ENCODE measurements at places on chromosomes 13 and 19.

DNA sequence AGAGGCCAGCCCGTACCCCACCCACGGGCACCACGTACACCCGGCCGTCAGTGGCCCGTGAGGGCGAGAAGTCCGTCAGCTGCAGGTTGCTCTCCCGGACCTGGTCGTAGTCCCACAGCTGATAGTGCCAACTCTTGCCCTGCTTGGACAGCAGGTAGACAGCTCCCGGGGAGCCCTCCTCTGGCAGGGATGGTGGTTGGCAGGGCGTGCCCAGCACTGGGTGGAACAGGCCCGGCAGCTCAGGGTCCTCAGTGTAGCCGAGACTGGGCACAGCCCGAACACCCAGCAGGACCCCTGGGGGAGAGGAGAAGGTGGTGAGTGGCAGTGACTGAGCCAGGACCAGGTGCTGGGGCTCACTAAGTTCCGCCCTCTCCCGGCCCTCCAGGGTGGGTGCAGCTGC, 7.8 kb downstream of the ACTMAP start:
- no peak for DNase-seq

- no peak for DNase-seq
Measured at GRCh38 chr19:4977299-4978174, 8.6 kb downstream of the KDM4B start.

DNA sequence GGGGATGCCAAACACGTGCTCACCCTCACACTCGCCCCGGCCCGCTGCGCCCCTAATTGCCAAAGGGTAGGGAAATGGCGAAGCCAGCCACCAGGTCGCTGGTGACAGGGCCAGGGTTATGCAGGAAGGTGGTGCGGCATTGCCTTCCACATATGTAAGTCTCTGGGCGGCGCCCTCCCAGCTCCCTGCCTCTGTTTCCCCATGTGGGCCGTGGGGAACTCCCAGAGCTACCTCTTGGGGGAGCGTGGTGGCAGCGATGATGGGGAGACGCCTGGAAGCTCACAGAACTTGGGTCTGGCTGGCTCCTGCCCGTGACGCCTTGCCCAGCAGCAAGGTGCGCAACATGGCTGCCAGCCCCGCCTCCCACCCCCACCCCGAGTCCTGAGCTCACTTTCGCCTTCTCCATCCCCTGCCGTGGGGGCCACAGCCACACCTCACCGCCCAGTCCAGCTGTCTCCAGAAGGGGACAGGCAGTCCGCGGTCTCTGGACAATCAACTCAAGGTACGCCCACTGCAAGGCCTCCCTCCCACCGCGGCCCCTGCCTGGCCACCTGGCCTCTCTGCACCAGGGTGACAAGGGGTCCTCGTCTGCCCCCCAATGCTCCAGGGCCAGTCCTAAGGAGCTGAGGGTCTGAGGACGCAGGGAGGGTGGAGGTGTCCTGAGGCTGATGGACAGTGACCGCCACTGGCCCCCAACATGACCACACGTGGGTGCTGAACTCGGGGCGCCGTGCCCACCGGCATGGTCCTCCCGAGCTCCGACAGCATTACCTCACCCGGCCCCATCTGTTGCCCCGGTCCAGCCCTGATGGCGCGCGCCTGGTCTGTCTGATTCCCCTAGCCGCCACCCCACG, 6.6 kb downstream of the C19orf25 start:
- DNase-seq, result no peak

DNA sequence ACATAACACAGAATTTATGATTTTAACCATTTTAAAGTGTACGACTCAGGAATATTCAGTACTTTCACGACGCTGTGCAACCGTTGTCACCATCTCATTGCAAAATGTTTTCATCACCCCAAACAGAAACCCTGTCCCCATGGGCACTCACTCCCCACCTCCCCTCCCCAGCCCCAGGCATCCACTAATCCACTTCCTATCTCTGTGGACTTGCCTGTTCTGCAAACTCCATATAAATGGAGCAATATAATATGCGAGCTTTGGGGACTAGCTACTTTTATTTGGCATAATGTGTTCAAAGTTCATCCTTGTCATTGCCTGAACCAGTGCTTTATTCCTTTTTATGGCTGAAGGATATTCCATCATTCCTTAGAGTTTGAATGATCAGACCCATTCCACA, 7.3 kb upstream of the INSR start:
- DNase-seq, result no peak

DNA sequence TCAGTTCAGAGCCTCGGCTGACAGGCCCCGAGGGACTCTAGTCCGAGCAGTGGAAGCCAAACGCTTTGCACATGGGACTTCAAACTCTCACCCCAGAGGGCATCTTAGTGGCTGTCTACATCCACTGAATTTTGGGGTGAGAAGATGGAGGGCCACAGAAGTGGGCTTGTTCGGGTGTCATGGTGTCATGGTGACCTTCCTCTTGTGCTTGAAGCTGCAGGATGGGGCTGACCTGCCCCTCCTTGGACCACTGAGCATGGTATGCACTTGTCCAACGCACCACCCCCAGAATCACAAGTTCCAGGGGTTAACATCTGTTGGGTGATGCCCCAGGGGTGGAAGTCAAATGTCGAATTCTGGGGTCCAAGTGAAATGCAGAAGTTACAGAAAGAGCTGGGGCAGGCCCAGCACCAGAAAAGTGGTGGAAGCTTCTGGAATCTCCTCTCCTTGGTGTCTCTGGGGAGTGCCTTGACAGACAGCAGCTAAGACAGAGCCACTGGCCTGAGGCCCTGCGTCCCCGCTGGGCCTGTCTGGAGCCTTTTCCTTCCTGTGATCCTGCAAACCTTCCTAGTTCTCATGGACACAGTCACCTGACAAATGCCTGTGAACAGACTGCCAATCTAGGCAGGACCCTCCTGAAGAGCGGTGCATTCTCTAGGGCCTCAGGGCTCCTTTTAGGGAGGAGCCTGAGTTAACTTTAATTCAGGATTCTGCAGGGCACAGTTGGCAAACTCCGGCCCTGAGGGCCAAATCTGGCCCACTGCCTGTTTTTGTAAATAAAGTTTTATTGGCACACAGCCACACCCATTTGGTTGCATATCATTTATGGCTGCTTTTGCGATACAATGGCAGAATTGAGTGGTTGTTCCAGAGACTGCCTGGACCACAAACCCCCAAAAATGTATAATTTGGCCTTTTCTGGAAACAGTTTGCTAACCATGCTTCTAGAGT, 65.1 kb upstream of the RANBP3 start:
- no peak for DNase-seq

Data from femur (tissue), 1 donor.